ENCODE measurements at places on chromosomes 12 and 14.

GRCh38 chr12:67319936-67320335 is 50.8 kb downstream of the CAND1 start:
- DNase-seq, result no peak

- DNase-seq, result no peak
Measured at GRCh38 chr12:2633176-2633824, 161.5 kb upstream of the FKBP4 start.

GRCh38 chr12:77488041-77488620 is 342.6 kb upstream of the NAV3 start:
- no peak for DNase-seq

- DNase-seq, result no peak
Measured at GRCh38 chr12:56616244-56616643, 13.9 kb downstream of the BAZ2A start.

- no peak for DNase-seq
Measured at GRCh38 chr12:52082669-52082987, 3.1 kb downstream of the SMIM41 start.

- no peak for DNase-seq
Measured at GRCh38 chr12:62078020-62078419, 182.2 kb upstream of the USP15 start.

DNA sequence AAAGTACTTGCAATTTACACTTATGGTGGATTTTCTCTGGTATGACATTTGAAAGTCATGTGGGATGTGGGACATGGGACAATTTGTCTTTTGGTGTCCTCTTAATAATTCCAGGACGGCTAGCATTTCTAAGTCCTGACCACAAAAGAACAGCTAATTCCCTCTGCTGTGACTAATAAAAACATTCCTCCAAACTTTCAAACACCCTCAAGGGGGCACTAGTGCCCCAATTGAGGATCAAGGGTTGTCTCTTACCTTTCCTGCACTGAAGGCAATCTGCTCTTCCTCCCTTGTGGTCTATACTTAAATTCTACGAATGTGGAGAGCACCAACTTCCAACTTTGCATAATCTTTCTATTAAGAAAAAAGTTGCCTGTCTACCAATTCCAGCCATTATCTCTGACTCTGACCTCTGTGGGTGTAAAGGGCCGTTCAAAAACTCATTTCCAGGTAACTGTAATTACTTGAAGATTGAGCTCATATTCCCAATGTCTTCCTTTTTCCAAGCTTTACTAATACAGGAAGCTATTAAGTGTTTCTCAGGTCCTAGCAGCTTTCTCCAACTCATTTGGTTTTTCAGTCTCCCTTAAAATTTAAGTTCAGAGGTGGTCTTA is 210.2 kb downstream of the PTPRO start:
- no peak for DNase-seq

GRCh38 chr14:81243499-81243898 is 22.7 kb upstream of the GTF2A1 start:
- DNase-seq, result no peak

DNA sequence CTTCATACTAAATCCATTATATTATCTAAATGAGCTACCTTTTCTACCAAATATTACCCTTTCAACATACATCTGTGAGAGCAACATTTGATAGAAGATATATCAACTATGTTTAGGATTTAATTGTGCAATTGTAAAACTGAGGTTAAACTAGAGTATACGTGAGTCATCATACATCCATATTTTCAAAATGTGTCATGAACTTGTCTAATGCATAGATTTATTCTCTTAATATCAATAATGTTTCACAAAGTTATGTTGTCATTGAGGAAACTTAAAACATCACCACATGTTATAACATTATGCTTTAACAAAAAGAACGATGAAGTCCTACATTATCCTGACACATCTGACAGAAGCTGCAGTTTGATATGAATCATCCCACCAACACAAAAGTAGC is 645.5 kb upstream of the NOVA1 start:
- no peak for DNase-seq

- no peak for DNase-seq
Measured at GRCh38 chr12:124025661-124026060, 52.6 kb downstream of the ZNF664 start.

- no peak for DNase-seq
Measured at GRCh38 chr12:6205761-6206160, 5.6 kb downstream of the CD9 start.

- DNase-seq, result no peak
Measured at GRCh38 chr14:67068251-67068650, 121.0 kb upstream of the GARIN2 start.

DNA sequence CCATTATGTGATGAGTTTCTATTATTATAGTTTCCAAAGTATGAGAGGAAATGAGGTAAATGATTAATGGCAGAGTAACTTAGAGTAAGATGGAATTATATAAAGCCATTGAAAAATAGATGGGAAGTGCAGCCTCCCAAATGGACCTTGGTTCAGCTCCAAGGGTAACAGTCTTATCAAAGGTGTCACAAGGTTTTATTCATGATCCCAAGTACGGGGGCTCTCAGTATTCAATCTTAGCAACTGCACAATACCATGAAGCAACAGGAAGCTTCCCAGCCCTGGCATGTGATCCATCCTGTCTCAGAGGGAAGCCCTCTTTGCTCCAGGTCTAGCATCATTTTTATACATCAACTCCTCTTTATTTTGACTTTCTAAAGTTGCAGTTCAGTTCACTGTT is 948.2 kb downstream of the GALC start:
- DNase-seq, result no peak

DNA sequence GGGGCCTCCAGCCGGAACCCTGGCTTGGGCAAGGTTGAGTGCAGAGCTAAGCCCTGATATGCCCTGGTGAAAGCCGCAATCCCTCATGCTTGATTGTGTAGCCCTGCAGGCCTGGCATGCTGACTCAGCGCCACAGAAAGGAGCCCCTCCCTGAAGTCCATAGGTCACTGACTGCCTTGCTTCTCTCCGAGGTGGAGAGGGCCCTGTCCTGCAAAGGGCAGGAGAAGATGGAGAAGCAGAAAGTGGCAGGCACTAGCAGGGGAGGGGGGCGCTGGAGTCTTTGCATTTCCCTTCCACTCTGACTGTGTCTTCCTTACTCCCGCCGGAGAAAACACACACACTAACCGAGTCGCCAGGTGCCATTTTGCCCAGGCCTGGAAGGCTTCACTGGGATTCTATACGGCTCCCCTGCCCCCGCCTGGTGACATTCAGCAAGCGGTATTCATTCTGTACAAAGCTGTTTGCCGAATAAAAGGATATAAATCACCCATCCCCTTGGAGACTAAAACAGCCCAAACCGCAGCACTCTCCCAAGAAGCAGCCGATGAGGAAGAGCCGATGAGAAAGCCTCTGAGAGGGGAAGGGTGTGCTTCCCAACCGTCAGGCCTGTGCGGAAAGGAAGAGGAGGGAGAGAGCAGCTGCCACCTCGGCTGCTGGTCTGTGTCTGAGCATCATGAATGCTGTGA is 69.8 kb downstream of the SLC6A12 start:
- no peak for DNase-seq

DNA sequence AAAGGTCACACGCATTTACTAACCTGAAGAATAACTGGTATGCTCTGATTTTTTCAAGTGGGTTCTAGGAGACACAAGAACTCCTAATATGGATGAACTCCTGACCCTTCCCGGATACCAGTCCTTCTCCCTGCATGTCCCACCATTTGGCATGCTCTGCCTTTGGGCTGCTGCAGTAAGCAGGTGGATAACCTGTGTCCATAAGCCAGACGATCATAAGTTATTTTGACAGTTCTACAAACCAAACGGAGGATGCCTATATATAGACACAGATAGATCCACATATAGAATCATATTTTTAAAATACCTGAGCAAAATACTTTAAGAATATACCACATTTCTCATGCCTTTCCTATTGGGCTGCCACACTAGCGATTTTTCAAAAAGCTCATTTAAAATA is 49.4 kb downstream of the TMTC1 start:
- no peak for DNase-seq

DNA sequence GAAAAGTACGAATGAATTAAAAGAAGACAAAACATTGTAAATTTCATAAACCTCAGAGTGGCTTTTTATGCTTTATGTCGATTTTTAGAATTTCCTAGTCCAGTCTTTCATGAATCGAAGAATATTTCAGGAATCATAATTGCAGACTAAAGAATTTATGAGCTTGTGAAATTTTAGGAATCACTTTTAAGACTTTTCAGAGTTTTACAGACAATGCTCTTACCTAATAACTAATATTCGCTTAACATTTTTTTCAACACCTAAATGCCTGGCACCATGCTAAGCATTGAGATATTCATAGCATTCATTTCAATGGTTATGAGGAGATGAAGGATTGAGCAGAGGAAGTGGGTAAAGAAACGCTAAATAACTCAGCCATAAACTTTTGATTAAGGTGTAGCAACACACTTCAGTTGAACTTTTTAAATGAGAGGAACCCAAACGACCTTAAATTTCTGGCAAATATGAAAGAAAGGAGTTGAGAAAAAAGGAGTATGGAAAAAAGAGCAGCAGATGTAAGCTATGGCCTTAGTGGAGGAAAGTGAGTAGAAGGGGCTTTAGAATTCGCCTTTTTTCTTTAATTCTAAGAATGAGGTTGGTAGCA is 739 bp upstream of the USP44 start:
- DNase-seq, result no peak

DNA sequence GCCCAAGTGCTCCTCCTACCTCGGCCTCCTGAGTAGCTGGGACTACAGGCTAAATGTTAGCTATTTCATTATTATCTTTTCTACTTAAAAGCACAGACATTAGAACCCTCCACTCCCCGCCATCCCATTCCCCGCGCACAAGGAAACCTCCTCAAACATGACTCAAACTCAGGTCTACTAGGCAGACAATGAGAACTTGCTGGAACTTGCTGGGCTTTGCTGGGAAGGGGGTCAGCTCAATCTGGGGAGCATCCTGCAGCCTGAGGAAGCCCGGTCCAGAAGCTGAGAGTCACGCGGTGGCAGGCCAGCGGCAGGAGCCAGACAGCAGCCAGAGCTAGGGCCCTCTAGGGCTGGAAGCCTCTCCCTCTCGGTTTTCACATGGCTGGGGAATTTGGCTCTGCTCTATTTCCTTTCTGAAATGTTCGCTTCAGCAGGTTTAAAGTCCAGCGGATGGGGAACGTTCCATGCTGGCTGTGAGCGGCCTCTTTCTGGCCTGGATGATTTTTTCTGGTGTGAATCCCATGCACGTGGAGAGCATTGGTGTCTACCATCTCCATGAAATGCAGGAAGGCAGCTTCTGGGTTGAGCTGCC is 68.5 kb downstream of the SLC6A12 start:
- no peak for DNase-seq

- DNase-seq, result peak; percentile 46
Measured at GRCh38 chr14:68458840-68459469, 333.9 kb downstream of the ZFP36L1 start.

- DNase-seq, result no peak
Measured at GRCh38 chr12:16300736-16301135, 23.3 kb upstream of the SLC15A5 start.

- DNase-seq, result no peak
Measured at GRCh38 chr12:89636052-89636775, 72.4 kb downstream of the ATP2B1 start.

GRCh38 chr12:121676190-121676589 is 6.7 kb upstream of the MORN3 start:
- no peak for DNase-seq

DNA sequence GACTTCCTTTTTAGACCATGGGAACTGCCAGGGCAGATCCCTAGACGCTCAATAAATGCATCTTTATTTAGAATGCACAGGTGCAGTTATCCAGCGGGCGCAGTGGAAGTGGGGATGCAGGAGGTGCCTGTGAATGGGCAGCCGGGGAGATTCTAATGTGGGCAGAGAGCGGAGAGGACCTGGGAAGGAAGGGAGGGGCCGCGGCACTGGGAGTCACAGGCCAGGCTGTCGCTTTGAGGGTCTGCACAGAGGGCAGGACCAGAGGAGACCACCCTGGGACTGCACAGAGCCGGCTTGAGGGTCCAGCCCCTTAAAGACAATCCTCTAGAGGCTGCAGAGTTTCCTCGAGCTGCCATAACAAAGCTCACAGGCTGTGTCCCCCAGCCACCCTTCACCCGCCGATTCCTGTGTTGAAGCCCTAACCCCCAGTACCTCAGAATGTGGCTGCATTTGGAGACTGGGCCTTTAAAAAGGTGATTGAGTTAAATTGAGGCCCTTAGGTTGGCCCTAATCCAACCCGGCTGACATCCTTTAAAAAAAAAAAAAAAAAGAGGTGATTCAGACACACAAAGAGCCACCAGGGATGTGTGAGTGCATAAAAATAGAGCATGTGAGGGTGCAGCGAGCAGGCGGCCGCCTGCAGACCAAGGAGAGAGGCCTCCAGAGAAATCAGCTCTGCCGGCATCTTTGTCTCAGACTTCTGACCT is 44.4 kb upstream of the PPP2R5C start:
- DNase-seq, result no peak

DNA sequence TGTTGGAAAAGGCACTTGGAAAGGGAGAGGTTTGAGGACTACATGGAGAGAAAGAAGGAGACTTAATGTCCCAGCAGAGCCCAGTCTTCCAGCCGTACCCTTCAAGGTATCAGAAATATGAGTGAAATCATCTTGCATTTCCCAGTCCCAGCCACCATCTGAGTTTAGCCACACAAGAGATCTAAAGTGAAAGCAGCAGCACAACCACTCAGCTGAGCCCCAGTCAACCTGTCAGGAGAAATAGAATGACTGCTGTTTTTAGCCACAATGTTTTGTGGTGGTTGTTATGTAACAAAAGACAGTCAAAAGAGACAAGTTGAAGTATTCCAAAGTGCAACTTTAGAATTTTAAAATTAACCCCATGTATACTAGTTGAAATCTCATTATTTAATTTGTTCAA is 28.0 kb downstream of the DERA start:
- no peak for DNase-seq

DNA sequence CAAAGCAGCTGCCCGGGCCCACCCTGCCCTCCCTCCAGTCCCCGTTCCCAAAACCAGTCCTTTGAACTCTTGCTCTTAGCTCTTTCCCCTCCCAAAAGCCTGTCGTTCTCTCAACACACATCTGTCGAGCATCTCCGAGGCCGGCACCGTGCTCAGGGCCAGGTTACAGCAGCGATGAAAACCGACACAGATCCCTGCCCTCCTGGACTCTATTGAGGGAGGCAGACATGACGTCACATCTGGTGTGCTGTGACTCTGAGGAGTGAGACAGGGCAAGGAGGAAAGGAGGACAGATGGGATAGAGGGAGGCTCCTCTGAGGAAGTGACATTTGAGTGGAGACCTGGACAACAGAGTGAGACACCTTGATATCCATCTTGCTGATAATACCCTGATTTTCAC is 34.6 kb upstream of the PWP1 start:
- DNase-seq, result no peak
